ENCODE measurements at places on chromosomes 5 and 9. TPM values are rescaled to one million over a fixed set of nuclear protein-coding genes. Genes with fewer than 3 reads are reported as not detected.

Gene MARCHF3
- total RNA-seq = 2.9 TPM

Gene PCDHGA3
- not detected for total RNA-seq

Gene SGCD
- total RNA-seq = not detected

Gene FOXD4L6
- not detected for total RNA-seq

All from activated T-helper 17 cell treated with anti-CD3 and anti-CD28 coated beads, Interleukin-2, amount 50 U/mL, for 72 hours (primary cell).